Brain (organoid and tissue), 16 donors: ENCODE measurements at places on chromosomes 2 and 18.

GRCh38 chr2:191692502-191693115 is 14.7 kb downstream of the NABP1 start:
- DNase-seq: no peak

- DNase-seq: peak; percentile 45
Measured at GRCh38 chr2:211454679-211455078, 898.3 kb downstream of the CPS1 start.

DNA sequence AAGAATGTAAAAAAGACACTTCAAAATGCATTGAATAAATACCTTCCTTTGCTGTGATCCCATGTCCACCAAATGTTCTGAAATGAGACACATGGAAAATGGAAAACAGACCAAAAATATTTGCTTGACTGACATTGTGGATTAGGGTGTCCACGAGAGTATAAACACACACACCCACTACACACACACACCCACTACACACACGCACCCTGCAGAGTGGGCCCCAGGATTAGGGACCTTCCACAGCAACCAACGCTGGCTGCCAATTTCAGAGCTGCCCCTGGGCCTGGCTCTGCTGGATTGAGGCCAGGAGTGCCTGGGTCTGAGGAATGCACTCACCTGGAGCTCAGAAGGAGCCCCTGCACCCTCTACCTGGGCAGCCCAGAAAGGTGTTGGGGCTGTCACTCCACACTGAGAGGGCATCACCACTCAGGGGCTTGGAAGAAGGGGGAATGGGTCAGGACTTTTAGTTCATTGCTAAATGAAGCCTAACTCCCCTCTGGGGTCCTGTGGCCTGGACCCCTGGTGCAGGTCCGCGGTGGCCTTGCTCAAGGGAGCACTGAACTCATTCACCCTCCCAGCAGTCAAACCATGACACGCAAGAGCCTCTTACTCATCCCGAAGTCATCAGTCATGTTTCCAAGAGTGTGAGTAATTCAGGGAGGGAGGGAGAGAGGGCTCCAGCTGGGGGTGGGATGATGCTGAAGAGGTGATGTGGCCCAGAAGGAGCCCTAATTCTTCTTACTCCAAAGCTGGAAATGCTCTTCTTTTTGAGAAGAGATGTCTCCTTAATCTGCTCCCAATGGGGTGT is 50.2 kb upstream of the PLB1 start:
- no peak for DNase-seq

DNA sequence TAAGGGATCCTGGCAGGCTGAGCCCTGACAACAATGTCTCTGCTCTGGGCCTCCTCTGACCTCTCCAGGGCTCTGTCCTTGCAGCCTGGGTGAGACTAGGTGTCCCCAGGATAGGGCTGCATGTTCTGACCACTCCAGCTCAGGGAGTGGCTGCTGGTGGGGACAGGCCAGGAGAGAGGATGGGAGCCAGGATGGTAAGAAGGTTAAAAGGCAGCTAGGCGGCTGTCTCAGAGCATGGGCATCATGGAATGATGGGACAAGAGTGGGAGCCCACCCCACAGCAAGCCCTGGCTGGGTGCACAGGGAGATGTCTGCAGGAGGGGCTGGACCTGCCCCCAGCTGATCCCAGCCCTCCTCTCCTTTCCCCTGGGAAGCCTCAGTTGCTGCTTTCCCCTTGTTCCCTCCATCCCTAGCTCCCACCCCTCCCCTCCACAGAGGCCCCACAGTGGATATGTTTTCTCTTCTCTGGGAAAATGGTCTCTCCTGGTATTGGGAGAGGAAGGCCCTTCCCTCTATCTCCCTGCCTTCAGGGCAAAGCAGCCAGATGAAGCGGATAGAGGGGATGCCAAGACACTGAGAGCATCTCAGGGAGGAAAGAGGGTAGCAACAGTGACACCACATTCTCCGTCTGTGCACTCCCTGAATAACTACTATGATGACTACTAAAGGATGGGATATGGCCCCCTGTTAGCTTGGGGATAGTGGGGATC is 334.3 kb downstream of the DYSF start:
- no peak for DNase-seq

- DNase-seq: no peak
Measured at GRCh38 chr2:189210250-189211087, 30.9 kb upstream of the COL5A2 start.

DNA sequence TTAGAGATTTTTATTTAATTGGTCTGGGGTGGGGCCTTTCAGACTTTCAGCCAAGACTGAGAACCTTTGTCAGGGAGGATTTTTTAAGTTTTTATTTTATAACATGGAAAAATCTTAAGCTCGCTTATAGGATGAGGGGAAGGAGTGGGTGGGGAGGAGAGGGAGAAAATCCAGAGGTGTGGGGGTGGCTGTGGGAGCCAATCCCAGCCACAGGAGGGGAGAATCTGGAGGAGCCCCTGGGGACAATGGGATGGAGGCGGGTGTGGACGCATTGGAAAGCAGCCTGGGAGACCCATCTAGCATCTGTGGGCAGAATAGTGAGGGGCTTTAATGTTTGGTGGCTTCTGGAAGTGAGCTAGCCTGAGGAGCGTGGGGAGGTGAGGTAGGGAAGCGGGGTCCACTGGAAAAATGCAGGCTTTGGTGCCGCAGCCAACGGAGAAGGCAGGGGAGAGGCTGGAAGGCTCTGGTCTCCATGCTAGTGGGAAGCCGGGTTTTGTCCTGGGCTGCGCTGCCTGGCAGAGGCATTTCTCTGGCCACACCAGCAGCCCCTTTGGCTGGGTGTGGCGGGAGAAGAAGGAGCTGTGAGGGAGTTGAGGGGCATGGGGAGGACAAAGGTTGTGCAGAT is 11.5 kb upstream of the INPP5D start:
- DNase-seq: no peak

DNA sequence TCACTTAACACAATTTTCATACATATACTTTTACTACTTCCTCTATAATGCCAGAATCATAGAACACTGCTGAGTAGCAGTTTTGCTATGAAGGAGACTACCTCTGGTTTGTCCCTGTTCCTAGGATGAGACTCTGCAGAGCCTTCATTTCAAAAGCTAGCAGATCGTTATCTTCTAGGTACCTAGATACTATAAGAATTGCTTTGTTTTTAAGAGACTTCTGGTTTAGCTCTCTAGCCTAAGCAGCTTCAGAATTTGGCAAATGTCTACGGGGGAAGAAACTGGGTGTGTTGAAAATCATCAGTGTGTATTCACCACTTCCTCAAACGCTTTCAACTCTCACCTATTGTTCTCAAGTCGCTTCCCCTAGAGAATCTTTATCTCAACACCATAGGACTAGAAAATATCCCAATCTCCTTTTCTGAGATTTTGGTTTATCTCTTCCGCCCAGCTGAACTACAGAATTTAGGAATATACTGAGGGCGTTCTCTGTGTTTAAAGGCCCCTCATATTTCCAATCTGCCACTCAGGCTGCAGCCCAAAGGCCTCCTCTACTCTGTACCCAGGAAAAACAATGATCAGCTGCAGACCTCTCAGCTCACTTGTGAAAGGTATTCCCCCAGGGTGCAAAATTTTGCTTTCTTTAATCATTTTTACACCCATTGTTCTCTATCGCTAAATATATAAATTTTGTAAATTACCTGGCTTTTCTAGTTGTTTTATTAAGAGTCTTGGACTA is 28.7 kb downstream of the SMAD2 start:
- no peak for DNase-seq

GRCh38 chr18:63783394-63783793 is 8.2 kb downstream of the SERPINB7 start:
- DNase-seq: no peak

DNA sequence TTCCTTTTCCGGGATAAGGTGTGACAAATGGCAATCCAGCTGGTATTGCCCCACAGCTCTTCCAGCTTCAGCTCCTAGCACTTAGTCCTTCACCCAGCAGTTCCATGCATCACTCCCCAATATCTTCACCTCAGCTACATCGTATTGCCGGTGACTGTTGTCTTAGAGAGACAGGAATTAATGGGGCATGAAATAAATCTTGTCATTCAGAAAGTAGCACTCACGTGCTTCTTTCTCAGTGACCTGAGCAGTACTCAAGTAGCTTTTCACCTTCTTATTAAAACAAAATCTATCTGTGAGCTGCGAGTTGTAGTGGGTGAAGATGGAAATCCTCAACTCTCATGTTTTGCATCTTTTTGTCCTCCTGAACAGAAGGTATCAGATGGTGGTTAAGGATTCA is 72.8 kb downstream of the PTH2R start:
- DNase-seq: no peak

- DNase-seq: no peak
Measured at GRCh38 chr18:22734791-22735627, 198.1 kb upstream of the RBBP8 start.
